ENCODE measurements at places on chromosomes 6 and 20. TPM values are rescaled to one million over a fixed set of nuclear protein-coding genes. Genes with fewer than 3 reads are reported as not detected.

DNA sequence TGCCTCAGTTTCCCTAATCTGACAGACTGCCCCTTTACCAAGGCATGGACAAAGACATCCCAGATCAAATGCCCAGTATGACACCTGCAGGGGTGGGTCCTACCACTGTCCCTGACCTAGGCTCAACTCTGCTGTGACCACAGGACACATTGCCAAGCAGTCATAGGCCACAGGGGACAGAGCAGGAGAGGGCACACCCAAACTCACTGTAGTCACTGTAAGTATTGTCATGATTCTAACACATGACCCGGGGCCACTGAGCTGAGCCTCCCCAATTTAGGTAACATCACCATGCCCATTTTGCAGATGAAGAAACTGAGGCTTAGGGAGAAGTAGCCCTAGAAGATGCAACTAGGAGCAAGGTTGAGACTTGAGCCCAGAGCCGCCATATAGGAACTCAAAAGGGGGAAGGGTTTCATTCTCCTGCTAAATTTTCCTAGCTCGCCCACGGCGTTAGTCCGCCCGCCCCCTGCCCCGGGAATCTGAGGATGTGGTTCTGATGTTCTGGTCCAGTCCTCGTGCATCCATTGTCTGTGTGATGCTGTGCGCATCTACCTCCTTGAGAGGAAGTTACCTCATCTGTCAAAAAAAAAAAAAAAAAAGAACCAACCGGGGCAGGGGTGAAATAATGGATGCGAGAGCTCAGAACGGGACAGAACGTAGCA is 44.8 kb downstream of the PMEPA1 start:
- no peak for DNase-seq

- no peak for DNase-seq
Measured at GRCh38 chr6:20341564-20341963, 60.1 kb upstream of the E2F3 start.

GRCh38 chr20:8248051-8248450 is 116.0 kb downstream of the PLCB1 start:
- no peak for DNase-seq

DNA sequence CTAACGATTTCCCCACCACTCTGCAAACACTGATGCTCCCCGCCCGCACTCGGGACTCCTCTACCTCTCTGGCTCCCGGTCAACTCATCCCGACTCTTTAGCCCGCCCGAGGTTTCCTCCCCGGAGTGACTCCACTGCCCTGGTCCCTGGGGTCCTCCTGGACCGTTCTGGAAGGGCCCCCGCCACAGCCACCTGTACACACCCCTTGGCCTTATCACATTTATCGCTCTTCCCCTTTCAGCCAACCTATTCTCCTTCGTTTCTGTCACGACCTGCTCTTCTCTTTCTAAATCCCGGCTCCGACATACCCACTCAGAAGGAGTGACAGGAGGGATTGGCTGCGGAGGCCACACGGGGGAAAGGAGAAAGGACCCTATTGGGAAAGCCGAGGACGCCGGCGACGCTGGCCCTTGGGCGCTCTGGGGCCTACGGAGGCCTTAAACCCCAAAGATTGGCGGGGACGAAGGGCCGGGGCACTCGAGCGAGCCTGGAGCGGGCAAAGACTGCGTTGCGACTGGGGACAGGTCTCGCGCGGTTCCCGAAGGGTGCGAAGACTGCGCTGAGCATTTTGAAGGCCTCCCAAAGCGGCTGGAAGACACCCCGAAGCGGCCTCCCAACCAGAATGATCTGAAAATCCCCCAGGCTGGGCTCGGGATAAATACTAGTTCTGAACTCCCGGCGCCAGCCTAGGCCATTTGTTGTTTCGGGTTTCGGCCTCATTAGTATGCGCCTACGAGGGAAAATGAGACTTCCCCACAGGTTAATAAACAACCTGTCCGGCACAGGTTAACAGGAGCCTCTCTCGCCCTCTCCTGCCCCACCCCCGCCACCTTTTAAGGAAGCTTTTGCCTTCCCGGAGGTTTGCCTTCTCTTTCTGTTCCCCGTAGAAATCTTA is 9.2 kb downstream of the SIM1 start:
- DNase-seq: no peak

- DNase-seq: no peak
Measured at GRCh38 chr6:15936503-15936902, 192.4 kb upstream of the MYLIP start.

DNA sequence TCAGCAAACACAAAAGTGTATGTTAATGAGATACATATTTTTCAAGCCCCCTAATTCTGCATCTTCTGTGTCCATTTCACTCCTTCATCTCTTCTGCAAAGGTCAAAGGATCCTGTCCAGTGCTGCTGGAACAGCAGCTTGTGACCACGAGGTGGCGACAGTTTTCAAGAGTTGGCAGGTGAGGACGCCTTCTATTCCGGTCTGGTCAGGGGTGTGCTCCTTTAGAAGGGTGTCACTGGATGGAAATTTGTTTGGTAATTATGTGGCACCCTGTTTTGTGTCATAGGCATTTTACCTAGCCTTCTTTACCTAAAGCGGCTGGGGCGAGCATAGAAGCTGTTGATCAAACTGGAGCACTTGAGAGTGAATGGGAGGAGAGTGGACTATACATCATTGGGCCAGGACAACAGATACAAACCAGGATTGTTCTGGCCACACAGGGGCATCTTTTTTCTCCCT is 32.9 kb upstream of the ERVFRD-1 start:
- DNase-seq: peak; percentile 61

- no peak for DNase-seq
Measured at GRCh38 chr20:23652371-23652770, 14.6 kb upstream of the CST3 start.

DNA sequence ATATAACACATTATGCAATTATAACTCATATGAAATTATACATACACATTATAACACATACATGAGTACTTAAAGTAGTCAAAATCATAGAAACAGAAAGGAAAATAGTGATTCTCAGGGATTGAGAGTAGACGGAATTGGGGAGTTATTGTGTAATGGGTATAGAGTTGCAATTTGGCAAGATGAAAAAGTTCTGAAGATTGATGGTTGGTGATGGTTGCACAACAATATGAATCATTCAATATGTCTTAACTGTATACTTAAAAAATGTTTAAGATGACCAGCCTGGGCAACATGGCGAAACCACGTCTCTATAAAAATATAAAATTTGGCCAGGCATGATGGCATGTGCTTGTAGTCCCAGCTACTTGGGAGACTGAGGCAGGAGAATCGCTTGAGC is 372.7 kb downstream of the CDKAL1 start:
- DNase-seq: no peak

DNA sequence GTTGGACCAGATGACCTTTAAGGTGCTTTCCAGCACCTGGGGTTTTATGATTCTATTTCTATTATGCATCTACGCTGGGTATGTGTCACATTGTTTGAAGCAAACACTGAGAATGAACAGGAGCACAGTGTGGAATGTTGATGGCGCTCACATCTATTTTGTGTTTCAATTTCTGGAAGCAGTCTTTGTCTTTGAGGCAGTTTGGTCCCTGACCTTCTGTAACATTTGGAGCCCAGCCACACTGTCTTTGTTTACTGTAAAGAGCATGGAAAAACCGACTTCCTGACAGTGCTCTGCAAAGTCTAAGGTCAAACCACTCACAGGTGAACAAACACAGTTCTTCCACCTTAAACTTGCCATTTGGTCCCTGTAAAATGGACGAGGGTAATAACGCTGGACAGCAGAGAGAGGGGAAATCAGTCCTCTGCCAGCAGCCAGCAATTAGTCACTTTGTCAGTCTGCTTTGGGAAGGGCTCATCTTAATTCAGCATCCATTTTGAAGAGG is 155.5 kb downstream of the PRL start:
- no peak for DNase-seq

GRCh38 chr6:31547727-31548543 is 527 bp downstream of the NFKBIL1 start:
- no peak for DNase-seq

DNA sequence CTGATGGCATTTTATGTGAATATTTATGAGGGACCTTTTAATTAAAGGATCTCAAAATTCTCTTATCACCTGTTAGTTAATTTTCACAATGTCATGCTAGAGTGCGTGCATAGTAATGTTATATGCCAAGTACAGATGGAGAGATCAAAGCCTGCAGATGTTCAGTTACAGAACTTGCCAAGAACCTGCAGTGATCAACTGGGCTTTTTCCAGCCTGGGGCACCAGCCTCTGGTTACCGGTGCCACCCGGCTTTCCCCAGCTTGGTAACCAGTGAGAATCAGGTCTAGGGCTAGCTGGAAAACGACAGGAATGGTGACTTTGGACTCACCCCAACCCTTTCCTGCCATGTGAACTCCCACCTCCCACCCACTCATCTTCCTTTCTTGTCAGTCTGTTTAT is 91.8 kb downstream of the CAP2 start:
- no peak for DNase-seq

DNA sequence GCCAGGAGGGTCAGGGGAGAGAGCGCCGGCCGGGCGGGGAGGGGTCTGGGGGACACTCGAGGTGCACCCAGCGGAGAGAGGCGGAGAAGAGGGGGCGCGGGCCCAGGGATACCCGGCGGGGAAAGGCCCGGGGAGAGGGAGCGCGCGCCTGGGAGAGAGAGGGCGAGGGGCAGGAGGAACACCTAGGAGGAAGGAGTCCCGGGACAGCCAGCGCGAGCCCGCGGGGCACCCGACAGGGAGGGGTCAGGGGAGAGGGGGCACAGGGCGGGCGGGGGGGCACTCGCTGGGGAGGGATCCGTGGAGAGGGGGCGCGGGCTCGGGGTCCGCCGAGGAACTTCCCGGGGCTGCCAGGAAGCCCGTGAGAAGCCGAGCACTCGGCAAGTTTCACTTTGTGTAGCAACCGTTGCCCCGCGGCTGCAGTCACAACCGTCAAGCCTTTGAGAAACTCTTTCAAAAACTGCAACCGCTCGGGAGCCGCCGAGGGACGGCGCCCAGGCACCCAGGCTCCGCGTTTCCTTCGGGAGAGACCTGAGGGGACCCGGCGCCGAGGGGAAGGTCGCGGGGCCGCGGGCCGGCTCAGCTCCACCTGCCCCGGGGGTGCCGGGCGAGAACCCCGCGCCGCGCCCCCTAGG is 471 bp downstream of the EZR start:
- DNase-seq: no peak

DNA sequence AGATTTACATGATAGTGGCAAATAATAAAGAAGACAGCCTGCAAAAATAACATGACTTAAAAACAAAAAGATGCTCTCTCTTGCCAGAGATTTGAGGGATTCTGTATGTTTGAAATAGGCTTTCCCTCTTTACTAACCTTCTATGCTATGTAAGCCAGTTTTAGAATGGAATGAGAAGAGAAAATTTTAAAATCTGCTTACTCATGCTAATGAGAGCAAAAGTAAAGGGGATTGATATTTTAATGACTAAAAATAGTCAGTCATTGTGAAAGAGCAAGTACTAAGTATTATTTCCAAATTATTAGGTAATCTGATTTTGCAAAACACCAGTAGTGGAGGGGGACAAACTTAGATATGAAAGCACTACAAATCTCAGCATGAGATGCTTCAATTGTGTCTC is 563.3 kb upstream of the ADGRB3 start:
- DNase-seq: no peak

DNA sequence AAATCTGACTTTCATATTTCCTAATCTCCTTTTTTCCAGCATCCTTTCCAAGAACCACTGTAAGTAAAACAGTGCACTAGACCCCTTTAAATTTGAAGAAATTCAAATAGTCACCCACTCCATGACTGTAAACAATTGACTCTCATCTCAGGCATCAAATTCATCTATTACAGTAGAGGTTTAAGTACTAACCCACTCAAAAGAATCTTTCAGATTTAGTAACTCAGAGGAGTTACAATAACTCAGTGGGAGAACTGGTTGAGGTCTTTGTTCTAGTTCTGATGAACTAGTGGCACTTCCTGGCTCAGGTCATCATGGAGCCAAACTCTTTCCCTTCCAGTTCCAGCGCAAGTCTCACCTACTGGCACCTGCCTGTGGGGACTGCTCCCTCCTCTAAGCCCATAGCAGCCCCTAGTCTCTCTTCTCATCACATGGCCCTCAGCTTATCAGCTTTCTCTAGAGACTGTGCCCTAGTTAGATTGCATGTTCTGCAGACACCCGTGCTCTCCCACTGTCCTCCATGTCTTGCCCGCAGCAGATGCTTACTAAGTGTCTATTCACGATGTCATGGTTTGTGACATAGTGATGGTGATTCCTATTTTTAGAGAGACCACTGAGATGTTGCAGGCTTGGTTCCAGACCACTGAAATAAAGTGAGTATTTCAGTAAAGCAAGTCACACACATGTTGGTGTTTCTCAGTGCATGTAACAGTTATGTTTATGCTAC is 196.2 kb downstream of the TBC1D7 start:
- no peak for DNase-seq

The GDAP1L1 gene
- total RNA-seq: not detected
